NCI-H2107 (cell line): ENCODE measurements at places on chromosomes 7 and 10.

DNA sequence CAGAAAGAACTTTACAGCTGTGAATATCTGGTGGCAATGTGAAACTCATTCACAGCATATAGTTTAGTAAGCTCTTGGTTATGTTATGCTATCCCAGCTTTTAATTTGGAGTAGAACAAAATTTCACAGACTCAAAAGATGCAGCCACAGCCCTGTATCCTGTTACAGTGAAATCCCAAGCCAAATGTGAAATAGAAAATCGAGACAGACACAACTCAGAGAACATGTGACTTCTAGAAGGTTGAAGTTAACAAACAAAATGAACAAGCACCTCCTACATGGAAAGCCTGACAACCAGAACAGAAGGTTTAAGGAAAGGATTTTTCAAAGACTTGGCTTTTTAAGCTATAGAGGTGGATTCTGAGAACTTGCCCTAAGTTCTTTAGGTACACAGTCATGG is 39.6 kb downstream of the JAZF1 start:
- DNase-seq: no peak

GRCh38 chr7:77691892-77692491 is 4.3 kb upstream of the RSBN1L start:
- no peak for DNase-seq

GRCh38 chr10:48472501-48473069 is 132.3 kb downstream of the ARHGAP22 start:
- DNase-seq: no peak

- no peak for DNase-seq
These were observed 30.6 kb upstream of the PRKCQ start for GRCh38 chr10:6610647-6611046.

GRCh38 chr7:18361756-18362155 is 133.8 kb upstream of the HDAC9 start:
- no peak for DNase-seq

GRCh38 chr10:13928451-13928850 is 341.7 kb downstream of the PRPF18 start:
- DNase-seq: no peak

DNA sequence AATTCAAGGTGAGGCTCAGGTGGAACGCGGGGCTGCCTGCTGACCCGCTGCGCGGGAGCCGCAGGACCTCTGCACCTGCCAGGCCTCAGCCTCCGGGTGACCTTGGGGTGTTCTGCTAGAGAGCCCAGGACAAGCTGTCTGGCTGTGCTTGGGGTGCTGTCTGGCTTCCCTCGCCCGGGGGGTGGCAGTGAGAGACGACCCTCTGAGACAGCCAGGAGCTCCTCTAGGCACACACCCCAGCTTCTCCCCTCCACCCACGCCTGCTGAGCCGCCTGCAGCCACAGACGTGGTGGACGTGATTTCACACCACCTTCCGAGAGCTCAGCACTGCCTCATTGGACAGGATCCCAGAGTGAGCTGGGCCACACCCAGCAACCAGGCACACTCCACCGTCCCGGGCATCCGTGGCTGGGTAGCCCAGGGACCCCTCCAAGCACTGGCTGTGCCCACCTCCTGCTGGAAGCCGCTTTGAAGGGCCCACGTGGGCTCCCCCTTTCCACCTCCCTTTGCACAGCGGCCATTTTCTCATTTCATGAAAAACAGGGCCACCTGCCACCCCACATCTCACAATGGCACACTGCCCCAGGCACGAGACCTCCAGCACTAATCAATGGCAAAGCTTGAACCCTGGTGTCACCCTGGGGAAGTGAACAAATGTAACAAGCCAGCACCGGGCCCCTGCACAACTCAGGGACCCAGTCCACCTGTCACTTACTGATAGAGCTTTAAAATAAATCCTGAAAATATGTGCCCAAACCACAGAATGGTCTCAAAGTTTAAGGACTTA is 35.0 kb downstream of the ZFAND2A start:
- no peak for DNase-seq

- DNase-seq: no peak
These were observed 608 bp downstream of the ACHE start for GRCh38 chr7:100894860-100895700.

DNA sequence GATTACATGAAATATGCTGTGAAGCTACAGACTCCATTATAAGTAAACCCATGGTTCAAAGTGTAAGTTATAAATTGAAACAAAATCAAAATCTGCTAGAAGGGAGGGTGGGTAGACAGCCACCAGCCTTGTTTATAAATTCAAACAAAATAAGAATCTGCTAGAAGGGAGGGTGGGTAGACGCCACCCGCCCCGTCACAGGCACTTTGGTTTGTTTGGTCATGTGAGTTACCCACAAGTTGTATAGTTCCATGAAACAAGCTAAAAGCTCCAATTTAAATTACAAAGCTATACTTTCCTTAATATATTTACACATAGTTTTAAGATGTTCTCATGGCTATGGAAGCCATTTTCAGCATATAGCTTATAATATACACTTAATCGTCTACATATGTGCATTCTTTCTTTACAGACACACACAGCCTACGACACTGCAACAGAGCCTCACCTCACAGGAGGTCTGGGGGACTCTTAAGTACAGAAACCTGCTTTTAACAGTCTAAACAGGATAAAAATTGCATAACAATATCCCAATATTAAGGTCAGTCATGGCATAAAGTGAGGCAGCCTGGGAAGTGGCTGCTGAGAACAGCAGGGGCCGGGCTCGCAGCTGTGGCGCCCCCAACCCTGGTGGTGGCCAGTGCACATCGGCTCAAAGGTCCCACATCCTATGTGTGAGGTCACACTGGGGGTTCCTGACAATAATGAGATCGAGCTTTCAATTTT is 28.1 kb upstream of the NCAPG2 start:
- DNase-seq: no peak

DNA sequence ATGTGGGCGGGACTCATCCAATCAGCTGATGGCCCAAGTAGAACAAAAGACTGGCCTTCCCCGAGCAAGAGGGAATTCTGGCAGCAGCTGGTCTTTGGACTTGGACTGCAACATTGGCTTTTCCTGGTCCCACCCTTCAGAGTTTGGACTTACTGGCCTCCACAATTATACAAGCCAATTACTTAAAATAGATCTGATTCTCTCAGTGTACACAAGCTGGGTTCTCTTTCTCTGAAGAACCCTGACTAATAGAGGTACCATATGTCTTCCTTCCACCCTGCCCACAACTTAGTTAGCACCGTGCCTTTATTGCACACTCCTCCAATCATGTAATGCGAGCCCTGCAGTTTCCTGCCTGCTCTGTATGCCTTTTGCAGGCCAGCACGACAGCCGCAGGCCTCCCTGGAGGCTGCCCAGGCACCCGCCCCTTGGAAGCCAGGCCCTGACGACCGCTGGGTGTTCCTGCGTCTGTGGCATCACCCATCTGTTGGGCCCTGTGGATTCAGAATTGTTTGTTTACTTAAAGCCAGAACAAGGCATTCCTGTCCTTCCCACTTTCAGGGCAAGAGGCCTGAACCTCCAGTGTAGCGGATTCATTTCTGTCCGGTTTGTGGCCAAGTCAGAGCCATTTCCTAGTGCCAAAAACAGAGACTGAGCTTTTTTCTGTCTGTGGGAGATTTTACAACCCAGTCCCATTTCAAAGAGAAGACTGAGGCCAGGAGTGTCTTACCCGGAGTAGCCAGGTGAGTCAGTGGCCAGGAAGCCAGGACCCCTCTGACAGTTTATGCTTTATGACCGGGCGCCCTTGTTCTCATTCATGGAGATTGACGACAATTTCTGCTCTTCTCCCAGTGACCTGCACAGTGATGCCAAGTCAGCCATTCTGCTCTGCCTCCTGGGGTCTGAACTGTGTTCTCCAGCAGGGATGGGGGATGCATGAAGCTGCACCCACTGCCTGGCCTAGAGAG is 968 bp upstream of the INMT start:
- peak; percentile 28 for DNase-seq

DNA sequence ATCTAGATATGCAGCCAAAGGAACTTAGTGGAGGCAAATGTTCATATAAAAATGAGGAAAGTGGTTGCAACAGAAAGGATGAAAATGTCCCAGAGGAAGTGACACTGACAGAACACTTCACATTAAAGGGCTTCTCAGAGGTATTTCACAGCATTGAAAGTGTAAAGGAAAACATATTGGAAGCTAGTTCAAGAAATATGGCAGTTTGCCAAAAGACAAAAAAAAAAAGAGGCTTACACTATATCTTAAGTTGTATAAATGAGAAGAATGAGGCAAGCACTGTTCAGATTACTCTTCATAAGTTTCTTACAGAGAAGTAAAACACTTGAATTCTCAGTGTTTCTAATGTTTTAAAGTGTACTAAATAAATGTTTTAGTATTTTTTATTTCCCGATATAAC is 20.1 kb downstream of the RUNDC3B start:
- DNase-seq: no peak

- no peak for DNase-seq
These were observed 134.6 kb upstream of the FGFR2 start for GRCh38 chr10:121732656-121733445.
